WTC11 (cell line): ENCODE measurements at places on chromosomes 6 and 20. TPM values are rescaled to one million over a fixed set of nuclear protein-coding genes. Genes with fewer than 3 reads are reported as not detected.
A peak's percentile ranks its signal among the peaks of the same experiment; 100 is the strongest.

- DNase-seq: no peak
Measured at GRCh38 chr6:157951828-157952227, 29.8 kb upstream of the SYNJ2 start.

DNA sequence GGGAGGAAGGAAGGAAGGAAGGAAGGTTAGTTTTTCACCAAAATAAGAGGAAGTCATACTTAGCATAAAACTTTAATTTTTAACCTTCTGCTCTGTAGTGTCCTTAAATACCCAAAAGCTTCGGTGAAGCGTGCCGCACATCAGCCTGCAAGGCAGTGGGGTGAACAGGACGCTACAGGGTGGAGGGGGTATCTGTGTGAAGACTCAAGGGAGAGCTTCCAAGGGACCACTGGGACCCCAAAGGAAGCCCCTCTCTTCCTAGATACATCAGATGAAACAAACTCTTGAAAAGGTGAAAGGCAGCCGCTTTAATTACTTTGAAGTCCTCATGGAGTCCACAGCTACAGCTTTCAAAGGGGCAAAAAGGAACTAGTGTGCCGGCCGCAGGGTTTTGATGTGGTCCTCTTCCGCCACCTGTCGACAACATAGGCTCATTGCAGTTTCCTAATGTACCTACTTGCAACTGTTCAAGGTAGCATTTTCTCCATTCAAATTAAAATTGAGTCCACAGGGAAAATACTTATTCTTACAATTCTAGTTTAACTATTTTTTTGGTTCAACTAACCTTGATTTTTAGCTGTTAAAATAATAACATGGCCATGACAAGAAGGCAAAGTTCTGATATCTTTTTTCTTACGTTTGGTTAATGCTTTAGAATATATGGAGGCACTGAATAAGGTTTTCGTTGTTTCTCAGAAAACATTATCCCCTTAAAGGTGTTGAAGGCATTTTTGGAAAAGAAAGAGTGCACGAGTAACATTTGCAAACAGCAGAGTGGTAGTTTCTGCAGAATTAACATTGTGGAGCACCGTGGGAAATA lies 135.0 kb upstream of the RIPOR2 start:
- DNase-seq: peak; percentile 78

DNA sequence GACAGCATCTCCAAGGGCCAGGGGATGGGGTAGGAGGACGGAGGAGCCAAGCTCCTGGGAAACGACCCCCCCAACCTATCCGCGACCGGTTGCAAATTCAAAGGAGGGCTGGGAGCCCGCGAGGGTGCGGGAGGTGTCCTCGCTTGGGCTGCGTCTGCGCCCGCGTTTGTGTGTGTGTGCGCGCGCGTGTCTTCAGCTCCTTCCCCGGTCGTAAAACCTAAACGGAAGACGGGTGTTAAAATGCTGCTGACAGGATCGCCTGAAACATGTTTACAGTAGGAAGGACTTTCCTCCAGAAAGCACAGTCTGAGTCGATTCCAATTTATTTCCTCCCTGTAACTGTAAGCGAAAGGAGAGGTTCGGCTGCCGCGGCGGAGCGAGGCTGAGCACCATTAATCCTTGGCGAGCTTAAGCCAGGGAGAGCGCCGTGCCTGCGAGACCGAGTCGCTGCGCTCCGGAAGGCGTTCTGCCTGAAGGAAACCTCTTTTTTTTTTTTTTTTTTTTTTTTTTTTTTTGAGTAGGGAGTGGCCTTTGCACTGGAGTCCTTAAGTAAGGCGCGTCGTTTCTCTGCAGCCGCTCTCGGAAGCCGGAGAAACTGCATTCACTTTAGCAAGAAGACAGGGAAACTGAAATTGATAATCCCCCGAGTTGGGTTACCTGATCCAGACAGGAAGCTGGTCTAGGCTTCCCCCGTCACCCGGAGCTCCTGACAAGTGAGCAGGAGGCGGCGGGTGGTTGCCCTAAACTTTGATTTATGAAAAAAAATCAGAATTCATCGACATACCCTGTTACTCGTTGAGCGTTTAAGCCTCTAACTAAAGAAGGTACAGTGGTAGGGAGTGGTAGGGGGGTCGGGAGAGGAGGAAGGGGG lies 4.8 kb upstream of the SOX4 start:
- peak; percentile 63 for DNase-seq

GRCh38 chr6:73394577-73395354 lies at the start of gene DDX43:
Gene DDX43 (plus strand): TSS chr6:73394828. CDS start chr6:73394906, 78 bp downstream.
- peak; percentile 48 for DNase-seq

DNA sequence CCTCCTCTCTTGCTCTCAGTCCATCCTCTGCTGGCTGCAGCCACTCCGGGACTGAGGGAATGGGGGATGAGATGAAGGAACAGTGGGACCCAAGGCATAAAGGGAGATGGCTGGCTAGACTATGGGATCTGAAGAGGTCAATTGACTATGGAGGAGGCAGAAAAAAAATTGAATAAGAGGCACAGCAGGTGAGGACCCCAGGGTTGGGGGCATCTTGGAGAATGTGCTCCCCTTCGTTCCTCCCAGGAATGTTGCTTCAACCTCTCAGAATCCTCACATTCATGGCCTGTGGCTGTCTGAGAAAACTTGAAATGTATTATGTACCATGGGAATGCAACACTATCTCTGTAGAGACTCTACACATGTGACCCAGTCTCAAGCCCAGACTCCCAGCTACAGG lies 121.0 kb downstream of the SLC22A3 start:
- no peak for DNase-seq

DNA sequence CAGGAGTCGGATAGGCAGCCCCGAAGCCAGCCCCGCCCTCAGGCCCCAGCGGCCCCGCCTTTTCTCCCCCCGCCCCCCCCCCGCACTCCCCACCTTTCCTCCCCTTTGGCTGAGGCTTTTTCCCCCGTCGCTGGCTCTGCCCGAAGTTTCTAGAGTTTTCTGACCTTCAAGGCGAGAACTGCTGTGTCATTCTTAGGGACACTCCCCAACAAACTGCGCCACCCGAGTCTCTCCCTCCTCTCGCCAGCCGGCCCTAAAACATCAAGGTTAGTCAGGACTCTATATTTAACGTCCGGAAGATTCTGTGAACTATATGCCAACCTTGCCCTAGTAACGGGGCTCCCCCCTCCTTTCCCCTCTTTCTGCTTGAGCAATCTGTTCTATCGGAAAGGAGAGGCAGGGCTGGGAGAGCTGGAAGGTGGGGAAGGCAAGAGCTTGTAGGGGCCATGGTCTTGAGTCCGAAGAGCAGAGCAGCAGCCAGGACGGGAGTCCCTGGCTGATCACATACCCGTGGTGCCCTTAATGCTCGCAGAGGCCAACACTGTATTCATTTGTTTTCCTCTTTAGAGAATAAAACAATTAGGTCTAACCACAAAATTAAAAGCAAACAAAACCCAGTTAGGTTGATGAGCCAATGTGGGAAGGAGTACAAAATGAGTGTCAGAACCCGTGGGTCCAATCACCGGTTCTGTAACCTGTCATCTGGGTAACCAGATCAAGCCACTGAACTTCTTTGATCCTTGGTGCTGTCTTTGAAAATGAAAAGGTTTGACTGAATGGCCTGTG lies 5.3 kb upstream of the HSPA1B start:
- peak; percentile 58 for DNase-seq

BPI gene
- not detected in 3 replicates for total RNA-seq

EYS gene
- total RNA-seq: 0.18 TPM in 1 of 3 replicates, not detected in the others

C6orf52 gene
- 0.42 to 1.8 TPM (median 0.50 TPM) in 3 replicates for total RNA-seq

PNPLA1 gene
- not detected in 3 replicates for total RNA-seq
